ENCODE measurements at places on chromosomes 13 and 19.
A peak's percentile ranks its signal among the peaks of the same experiment; 100 is the strongest.

- DNase-seq, result no peak
Observed at GRCh38 chr19:49656456-49657109, 9.1 kb downstream of the IRF3 start.

DNA sequence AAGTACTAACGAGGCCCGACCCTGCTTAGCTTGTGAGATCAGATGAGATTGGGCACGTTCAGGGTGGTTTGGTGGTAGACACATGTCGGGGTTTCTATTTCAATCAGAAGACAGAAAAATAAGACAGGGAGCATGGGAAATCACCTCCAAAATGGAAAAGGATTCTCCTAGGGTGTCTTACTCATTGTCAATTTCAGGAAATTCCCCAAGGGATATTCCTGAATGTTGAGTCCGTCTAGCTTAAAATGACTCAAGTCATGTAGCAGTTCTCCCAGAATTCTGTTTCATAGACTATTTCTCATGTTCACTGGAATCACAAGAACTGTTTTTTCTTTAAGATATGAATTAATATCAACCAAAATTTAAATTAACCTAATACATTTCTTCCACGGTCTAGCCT is 380.1 kb downstream of the EFNB2 start:
- peak; percentile 0 for DNase-seq

- no peak for DNase-seq
Observed at GRCh38 chr13:39283072-39283471, 244.8 kb downstream of the NHLRC3 start.

DNA sequence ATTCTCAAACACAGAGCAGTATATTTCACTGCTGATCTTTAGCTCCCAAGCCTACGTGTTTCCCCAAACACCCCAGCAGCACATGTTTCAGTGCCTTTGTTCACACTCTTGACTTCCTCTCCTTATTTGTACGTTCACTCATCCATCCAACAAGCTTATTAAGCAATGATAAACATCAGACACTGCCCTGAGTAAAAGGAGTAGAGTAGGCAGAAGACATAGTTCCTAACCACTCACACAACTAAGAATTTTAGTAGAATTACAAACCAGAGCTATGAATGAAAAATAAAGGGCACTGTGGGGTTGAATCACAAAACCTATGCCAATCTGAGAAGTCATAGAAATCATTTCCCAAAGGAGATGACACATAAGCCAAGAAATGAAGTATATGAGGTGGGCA is 213.5 kb downstream of the DIAPH3 start:
- DNase-seq, result no peak

All from amniotic stem cell (primary cell).